ENCODE measurements at places on chromosomes 6 and 20.

GRCh38 chr6:157024745-157025144 is 247.6 kb downstream of the ARID1B start:
- no peak for DNase-seq

DNA sequence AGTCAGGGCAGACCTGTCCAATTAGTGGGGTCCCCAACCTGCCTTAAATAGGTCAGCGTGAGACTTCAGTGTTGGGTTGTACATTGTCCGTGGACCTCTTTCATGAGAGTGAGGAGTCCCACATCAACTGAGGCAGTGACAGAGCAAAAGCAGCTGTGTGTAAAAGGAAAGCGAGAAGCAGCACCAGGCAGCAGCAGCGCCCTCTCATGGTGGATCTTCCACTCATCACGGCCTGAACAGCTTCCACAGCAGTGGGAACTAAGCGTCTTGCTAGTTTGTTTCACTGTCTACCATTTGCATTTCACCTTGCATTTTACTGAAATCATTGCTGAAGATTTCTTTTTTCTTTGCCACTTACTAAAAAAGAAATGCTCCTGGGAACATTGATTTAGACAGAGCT is 333.8 kb downstream of the PKHD1 start:
- DNase-seq: no peak

- no peak for DNase-seq
Observed at GRCh38 chr6:25279748-25280343, 672 bp downstream of the CARMIL1 start.

DNA sequence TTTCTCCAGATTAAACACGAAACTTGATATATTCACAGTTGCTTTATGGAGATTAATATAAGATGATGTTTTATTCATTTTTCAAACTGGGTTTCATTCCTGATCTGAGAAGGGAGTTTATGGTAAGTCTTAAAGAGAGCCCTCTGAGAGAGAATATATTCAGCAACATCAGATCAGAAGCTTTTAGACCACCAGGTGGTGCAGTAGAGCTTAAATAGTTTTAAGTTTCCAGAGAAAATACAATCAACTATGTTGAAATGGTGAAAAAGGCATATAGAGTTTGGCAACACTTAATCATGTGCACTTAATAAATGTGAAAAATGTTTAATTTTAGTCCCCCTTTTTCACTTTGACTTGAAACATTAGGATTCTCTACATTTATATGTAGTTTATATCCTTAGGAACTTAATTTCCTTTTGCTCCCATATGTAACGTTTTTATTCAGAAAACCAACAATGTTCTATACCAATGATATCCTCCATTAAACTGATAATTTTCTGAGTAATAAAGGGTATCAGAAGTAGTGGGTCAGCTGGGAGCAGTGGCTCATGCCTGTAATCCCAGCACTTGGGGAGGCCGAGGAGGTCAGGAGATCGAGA is 86.4 kb upstream of the CLDN20 start:
- DNase-seq: no peak

DNA sequence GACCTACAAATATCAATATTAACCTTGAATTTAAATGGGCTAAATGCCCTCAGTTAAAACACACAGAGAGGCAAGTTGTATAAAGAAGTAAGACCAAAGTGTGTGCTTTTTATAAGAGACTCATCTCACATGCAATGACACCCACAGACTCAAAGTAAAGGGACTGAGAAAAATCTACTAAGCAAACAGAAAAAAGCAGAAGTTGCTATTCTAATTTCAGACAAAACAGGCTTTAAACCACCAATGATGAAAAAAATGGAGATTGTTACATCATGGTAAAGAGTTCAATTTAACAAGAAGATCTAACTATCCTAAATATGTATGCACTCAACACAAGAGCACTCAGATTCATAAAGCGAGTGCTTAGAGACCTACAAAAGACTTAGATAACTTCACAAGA is 741.9 kb upstream of the MARCKS start:
- no peak for DNase-seq

- no peak for DNase-seq
Observed at GRCh38 chr6:154410619-154411072, 54.0 kb upstream of the IPCEF1 start.

- no peak for DNase-seq
Observed at GRCh38 chr6:53731866-53732636, 62.8 kb upstream of the LRRC1 start.

DNA sequence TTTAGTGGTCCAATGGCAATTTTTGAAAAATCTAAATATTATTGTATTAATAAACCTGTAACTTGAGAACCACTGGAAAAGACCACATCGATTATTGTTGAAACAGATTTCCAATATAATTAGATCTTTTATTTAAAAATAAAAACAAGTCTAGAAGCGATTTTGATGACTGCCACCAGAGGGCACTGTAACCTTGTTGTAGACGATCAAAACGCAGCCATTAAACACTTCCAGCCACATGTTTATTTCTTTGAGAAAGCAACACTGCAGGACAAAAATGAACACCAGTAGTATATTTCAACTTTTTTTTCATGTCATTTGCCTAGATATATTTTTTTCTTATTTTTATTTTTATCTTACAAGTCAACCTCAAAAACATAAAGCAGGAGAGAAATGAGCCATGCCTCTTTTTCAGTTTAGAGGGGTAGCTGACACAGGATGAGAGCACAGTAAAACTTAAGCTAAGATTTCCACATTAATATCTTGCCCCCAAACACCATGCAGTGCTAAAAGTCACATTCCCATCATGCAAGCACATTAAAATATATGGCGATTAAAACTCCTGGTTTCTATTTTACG is 115.4 kb downstream of the OPRM1 start:
- peak; percentile 48 for DNase-seq

GRCh38 chr20:49380337-49380780 is 102.1 kb downstream of the KCNB1 start:
- no peak for DNase-seq

DNA sequence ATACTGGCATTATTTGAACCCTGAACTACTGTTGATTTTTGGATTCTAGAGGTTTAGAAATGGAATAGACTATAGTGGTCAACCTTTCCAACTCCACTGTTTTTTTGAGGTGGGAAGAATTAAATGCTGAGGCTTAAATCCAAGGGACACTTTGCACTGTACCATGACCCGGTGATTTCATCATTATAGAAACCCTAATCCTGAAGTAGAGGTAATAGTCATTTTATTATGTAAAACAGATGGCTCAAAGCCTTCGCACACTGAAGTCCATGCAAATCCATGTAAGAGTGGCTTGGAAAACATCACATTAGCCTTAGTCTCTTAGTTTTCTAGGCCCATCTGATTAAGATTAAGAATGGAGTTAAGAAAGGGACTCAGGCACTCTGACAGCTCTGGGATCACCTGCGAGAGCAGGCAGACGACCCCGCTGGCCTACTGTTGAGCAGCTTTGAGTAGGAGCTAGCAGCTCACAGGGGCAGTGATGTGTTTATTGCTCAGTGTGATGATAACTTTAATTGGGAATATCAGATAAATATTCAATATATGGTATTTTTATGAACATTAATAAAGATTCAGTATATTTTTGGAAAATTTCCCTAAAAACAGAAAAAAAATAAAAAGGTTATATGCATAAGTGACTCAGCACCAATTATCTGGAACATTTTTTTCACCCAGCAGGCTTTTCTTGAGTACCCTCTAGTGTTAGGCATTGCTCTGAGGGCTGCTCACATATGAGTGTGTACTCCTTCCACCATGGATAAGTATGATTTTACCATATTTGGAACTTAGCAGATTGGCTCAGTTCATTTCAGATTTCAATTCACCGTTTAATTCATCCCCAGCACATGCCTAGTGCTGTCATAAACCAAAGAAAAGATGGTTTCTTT is 13.4 kb downstream of the SLX4IP start:
- no peak for DNase-seq

- DNase-seq: no peak
Observed at GRCh38 chr6:168355716-168356522, 36.3 kb upstream of the DACT2 start.

GRCh38 chr6:9583753-9584352 is 831.0 kb downstream of the TFAP2A start:
- no peak for DNase-seq

DNA sequence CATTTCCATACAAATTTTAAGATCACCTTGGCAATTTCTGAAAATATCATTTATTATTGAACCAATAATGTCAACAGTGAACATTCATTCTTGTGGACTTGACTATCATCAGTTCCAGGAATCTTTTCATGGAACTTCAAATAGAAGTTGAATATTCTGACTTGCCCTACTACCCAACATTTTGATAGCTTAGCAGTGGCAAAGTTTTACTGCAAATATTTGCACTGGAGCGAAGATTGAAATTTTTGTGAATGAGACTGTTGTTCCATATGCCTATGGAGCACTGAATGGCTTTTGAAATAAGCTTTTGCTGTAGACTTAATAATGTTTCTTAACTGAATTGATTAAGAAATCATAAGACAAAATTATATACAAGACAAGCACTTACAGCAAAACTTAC is 23.6 kb downstream of the BEND6 start:
- no peak for DNase-seq

GRCh38 chr6:108187519-108187918 is 21.7 kb downstream of the NR2E1 start:
- DNase-seq: no peak

DNA sequence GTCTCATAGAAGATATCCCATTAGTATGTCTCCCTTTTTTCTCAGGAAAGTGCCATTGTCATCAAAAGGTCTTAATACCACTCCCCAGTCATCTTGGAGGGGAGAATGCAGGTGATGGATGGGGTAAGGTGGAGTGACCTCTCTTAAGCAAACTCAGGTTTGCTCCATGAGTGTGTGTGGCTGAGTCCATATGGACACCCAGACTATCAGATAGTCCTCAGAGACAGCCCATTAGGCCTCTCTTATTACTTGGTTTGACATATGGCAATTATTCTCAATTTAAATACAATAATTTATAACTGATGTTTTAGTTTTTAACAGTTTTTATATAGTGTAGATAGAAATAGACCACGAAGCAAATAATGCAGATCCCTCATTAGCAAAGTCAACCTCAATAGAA is 23.2 kb downstream of the LAMA4 start:
- no peak for DNase-seq

GRCh38 chr20:9427430-9428291 is 86.7 kb upstream of the LAMP5 start:
- no peak for DNase-seq

DNA sequence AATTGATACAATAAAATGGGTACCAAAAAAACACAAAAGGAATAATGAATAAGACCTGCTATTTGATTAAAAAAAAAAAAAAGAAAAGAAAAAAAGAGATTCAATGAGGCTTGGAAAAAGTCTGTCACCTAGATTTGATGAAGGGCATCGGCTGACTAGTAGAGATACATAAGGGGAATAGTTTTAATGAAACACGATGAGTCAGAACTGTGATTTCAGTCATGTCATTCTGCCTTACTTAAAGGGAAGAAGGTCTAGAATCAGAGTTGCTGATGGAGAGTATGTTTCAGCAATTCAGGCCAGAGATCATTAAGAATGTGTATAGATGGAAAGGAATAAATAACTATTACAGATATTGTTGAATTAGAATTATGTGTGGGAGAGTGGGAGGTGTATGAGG is 565.9 kb upstream of the RNF217 start:
- no peak for DNase-seq
